ENCODE measurements at places on chromosomes 6 and 20. TPM values are rescaled to one million over a fixed set of nuclear protein-coding genes. Genes with fewer than 3 reads are reported as not detected.

ZC2HC1B gene
- 0.36 TPM for total RNA-seq

DNA sequence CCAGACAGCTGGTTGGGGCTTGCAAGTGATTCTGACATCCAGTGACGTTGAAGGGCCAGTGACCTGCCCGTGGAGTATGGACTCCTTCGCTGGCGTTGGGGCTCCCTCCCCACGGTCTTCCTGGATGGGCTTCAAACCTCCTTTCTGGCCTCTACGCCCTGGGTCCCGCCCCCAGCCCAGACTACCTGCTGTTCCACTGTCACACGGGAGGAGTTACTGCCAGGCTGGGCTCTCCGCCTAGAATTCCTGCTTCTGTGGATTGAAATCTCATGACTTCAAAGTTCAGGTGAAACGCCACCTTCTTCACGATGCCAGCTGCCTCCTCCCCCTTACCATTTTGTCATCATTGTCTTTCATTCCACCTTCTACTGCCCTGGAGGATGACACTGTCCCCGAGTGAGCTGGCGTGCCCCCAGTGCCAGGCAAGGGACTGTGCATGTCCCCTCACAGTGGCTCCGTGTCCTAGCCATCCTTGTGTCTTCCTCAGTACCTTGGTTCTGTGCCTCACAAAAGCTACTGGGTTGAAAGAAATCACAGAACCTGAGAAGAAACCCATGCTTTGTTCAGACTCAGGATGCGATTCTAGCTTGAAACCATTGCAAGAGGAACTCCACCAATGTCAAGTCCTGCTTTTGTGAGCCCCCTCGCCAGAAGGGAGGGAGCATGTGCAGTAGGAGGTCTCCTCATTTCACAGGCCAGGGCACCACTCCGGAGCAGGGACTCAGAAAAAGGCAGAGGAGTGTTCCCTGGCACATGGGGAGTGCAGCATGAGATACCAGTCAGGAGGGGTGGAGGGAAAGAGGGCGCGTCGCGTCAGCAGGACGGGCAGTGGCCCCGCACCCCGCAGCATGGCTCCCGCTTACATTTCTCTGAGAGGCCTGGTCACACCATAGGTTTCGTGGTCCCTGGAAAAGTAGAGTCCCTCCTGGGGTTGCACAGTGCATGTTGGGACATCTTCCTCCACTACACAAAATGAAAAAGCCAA lies 11.0 kb upstream of the IRF4 start:
- no peak for DNase-seq

ZBP1 gene
- 6.3 TPM for total RNA-seq

DNA sequence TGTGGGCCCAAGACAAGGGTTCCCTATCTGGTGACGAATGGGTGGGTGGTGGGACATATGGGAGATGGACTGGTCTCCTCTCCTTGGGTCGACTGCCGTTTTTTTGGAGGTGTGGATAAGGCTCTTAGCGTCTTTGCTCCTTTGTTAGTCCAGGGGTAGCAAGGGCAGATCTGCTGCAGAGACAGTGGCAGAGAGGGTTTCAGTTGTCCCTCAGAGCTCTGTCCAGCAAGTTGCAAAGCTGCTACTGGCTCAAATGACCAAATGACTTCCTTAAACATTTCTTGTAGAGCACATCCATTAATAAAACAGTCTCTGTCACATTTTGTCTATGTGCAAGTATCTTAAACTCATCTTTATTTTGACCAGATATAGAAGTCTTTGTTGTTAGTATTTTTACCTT lies 508.0 kb upstream of the ADGRB3 start:
- no peak for DNase-seq

DNA sequence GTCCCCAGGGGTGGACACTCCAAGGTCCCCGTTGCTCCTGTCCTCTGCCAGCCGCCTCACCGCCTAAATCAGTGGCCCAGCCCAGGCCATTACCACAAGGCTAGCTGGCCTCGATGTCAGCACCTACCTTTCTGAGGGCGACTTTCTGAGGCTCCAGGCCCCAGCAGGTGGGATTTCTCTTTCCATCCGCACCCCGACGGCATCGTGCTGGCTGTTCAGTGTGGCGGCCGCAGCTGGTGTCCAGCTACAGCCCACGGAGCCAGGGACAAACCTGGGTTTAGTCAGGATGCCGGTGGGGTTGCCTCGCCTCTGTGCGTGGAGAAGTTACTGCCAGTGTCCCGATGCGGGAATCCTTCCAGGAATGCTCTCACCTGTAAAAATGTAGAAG lies 60.8 kb downstream of the ERMARD start:
- DNase-seq, result no peak

DNA sequence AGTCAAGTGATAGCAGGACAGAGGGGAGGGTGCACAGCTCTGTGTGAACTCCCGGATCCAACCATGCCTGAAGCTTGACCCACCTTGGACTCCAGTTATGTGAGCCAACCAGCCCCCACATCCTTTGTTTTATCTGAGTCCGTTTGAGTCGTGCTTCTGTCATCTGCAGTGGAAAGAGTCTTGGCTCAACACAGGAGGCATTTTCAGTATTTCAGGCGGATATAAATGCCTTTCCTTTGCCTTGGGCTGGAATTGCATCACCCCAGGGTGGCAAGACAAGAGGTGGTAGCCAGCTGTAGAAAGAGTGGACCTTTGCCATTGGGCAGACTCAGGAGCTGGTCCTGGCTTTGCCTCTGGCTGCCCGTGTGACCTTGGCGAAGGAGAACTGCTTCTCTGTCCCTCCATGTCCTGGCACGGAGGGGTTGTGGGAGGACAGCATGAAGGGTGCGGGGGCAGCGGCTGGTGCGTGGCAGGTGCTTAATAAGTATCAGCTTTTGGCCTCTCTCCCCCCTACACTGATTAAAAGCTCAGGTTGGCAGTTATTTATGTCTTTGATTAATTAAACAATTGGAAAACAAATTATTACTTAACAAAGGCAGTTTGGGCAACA lies 42.6 kb upstream of the APCDD1L start:
- DNase-seq, result no peak

OR12D3 gene
- total RNA-seq, result not detected

FAM217A gene
- total RNA-seq, result not detected

DNA sequence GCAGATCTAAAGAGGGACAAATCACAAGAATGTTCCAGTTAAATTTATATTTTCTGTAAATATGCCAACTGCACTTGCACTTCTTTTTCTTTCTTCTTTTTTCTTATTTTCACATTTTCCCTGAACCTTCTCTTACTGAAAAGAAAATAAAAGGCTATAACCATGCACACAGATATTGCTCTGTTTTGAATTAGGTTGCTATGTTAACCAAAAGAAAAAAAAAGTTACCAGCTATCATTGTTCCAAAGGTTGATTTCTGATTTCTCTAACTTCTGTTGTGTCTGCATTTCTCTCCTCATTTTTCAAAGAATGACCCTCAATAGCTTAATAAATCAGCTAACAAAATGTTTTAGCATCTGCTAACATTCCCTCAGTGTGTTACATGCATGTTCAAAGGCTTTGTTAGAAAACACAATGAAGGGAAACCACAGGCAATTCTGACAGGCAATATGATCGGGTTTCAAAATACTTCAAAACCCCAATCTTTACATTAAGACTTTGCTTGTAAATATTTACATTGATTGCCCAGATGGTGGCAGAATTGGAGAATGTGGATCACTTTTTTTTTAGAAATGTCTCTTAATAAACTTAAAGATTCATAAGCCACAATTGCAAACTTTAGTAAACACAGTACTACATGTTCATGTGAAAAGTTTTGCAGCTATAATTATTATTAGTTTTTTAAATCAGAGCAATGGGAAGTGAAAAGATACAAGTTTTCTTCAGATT lies 928.3 kb upstream of the FLRT3 start:
- DNase-seq, result no peak

TDRD6 gene
- not detected for total RNA-seq

GRCh38 chr6:165181951-165182414 lies 127.4 kb downstream of the C6orf118 start:
- no peak for DNase-seq

GRCh38 chr6:99689916-99690685 lies 83.5 kb downstream of the PRDM13 start:
- DNase-seq, result no peak

RIMS4 gene
- 0.05 TPM for total RNA-seq

DNA sequence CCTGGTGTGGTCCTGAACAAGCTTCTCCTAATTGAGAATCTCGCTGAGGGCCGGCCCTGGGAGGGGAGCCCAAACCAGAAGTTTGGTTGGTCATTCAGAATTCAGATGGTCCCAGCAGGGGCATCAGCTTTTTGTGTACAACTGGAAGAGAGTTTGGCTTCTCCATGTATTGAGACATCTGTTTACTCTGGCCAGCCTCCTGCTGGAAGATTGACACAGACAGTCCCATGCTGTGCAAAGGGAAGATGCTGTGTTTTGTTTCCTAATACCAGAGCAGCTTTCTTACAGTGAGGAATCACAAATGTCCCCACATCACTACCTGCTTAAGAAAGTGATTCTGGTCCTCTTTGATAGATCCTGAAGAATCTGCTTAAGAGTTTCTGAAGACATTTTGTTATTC lies 97.8 kb downstream of the PLEKHG1 start:
- DNase-seq, result no peak

GRCh38 chr6:97189767-97190166 lies 93.2 kb downstream of the MMS22L start:
- DNase-seq, result no peak

DNA sequence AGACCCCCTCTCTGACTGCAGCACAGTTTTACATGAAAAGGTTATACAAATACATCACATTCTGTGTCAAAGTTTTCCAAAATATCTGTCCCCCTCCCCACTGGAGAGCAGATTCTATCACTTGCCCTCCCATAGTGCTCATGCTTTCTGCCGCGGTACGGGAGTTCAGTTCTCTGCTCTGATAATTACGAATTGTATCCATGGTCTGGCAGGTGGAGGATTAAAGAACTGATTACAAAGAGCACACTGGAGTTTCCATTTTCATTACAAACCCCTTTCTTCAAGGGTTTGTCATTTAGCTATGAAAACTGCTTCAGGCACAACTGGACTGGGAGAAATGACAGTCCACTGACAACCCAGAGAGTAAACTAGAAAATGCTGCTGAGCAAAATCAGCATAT lies 166.0 kb downstream of the PDSS2 start:
- no peak for DNase-seq

AVP gene
- not detected for total RNA-seq

DNA sequence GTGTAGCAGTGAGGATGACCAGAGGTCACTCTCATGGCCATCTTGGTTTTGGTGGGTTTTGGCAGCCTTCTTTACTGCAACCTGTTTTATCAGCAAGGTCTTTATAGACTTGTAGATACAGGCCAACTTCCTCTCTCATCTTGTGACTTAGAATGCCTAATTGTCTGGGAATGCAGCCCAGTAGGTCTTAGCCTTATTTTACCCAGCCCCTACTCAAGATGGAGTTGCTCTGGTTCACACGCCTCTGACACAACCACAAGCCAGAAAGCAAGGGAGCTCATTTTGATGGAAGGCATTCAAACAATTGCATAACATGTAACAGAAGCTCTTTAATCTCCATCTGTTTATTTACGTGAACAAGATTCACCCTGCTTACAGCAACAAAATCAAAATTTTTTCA lies 492.0 kb upstream of the SULF2 start:
- DNase-seq, result no peak

DYNLRB1 gene
- 87.9 TPM for total RNA-seq

DNA sequence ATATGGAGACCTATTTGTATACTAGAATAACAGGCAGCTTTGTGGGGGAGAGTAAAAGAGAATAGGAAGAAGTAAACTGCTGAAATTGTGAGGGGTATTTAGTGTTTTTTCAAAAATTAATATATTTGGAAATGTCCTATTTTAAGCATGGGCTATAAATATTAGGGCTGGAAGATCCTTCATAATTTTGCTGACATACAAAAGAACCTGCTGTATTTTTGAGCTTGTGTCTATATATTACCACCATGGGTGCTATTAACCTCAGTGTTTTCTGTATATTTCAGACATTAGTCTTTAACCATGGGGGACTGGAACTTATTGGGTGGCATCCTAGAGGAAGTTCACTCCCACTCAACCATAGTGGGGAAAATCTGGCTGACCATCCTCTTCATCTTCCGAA lies at the start of gene GJA10:
Gene GJA10 (plus strand): TSS at position 301 of the 400 bp plus-strand sequence. CDS start 0 bp downstream, at position 301.
- no peak for DNase-seq

DNA sequence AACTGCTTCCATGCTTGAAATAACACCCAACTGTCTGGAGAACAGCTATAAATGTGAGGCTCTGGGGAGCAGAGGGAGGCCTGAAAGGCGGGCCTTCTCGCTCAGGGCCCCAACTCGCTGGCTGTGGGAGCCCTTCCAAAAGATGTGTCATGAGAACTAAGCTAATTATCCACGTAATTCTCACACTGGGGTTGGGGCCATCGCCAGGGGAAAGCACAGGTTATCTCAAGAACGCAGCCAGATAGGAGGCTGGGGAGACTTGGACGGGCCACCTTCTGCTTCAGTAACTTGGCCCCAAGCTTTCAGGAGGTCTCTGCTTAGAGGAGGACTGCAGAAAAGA lies 1.6 kb downstream of the PXDC1 start:
- no peak for DNase-seq

DNA sequence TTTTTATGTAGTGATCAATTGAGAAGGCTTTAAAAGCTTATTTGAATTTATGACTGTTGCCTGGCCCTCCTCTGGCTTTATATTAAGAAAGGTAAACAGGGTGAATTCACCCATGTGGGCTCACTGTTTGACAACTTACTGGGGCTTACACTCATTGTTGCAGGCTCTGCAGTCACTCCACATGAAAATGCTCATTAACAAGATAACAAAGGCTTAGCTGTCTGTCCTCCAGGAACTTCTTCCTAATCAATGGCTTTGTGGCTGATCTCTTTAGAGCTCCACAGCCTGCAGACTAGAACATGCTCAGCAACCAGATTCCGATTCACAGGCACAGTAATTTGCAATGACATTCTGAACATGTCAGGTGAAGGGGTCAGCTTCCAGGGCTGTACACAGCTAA lies 323.2 kb upstream of the MAN1A1 start:
- DNase-seq, result no peak

DNA sequence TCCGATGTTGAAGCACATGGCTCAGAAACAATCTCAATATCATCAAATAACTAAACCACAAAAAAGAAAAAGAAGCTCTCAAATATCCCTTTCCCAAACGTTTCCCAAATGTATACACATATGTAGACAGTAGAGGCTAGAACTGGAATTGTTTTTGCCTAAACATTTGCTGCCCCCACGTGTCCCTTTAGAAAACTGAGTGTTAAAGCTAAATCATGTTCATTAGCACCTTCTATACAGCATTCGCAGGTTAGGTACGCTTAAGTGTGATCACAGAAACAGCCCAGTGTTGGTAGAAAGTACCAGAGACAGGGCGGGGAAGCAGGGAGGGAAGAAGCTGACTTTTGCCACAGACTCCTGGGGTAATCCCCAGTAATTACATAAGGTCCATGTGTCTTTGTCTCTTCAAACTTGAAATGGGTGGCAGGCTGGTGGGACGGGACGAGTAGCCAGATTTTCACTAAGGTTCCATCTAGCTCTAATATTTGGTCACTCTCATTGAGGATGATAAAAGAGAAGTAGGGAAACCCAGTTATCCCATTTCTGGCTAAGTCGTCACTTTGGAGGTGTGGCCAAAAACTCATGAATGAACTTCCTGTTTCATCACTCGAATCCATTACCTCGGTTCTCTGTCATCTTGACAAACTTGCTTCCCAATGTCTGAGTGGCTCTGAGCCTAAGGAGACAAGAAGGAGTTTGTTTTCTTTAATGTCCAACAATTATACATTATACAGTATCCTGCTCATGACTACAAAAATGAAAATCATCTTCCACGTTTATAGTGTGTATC lies 15.0 kb upstream of the TFAP2A start:
- peak; percentile 53 for DNase-seq

GRCh38 chr20:3248993-3249347 lies 10.0 kb upstream of the SLC4A11 start:
- DNase-seq, result no peak

GRCh38 chr6:158933079-158933595 lies 66.9 kb downstream of the RSPH3 start:
- DNase-seq, result no peak

GRCh38 chr6:14110001-14110818 lies 7.4 kb upstream of the CD83 start:
- peak; percentile 92 for DNase-seq
